Right lobe of liver (tissue), 6 donors: ENCODE measurements at places on chromosomes 5 and 9. TPM values are rescaled to one million over a fixed set of nuclear protein-coding genes. Genes with fewer than 3 reads are reported as not detected.

DNA sequence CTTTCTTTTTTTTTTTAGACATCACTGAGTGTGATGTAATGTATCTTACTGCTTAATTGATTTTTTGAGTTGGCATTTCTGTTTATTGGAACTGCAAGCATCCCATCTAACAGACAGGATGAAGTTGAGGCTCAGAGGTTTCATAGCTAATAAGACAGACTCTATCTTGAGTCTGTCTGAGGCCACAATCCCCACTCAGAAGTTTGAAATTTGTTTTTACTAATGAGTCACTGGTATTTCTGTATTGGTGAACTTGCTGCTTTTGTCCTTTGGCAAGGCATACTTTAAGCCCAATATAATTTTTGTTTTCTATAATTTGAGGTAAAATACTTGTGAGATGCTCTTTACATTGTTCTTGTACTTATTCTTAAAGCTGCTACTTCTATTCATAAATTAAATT is 491.2 kb downstream of the PSAT1 start:
- H3K36me3 ChIP-seq: no peaks in the 10 kb centered on the region
- no peak overlapping the region for H3K4me3 ChIP-seq
- no peaks in the 10 kb centered on the region for H3K27me3 ChIP-seq
- H3K4me1 ChIP-seq: no peaks in the 10 kb centered on the region
- no peak for DNase-seq

The IL4 gene
- not detected for total RNA-seq

DNA sequence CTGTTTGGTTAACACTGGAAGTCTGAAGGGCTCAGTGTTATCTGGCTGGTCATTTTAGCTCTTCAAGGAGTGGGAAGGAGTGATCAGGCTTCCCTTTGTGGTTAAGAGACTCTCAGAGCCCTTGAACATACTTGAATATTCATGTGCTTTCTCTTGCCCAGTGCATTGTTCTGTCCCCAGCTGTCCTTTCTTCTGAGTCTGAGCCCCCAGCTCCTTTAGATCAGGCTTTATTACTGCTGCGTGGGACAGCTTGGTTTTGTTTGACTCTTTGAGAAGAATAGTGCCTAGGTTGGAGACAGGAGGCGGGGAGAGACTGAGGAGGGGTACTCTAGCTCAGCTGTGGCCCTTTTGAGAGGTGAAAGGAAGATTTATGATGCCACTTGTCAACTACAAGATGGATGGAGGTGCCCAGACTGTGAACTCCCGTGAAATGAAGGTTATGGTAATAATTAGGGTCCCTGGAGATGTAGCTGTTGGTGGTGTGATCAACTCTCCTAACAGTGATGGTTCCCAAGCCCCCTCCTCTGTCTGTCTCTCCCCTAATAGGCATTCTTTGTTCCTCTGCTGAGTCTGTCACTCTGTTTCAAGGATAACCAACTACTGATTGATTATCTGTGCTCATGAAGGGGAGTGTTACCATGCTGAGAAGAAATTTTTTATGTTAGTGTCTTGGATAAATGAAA is 83.1 kb upstream of the GLRA1 start:
- no peak overlapping the region for H3K4me3 ChIP-seq
- H3K27me3 ChIP-seq: no peaks in the 10 kb centered on the region
- no peak for DNase-seq
- no peak overlapping the region for H3K27ac ChIP-seq
- H3K36me3 ChIP-seq: no peaks in the 10 kb centered on the region
- no peaks in the 10 kb centered on the region for H3K4me1 ChIP-seq

The PCDHGA8 gene
- total RNA-seq: 0.74 TPM

The TAS2R1 gene
- total RNA-seq: not detected

The NMUR2 gene
- not detected for total RNA-seq

The CER1 gene
- not detected for total RNA-seq

GRCh38 chr5:129966071-129966470 is 61.8 kb downstream of the CHSY3 start:
- H3K36me3 ChIP-seq: no peaks in the 10 kb centered on the region
- H3K4me3 ChIP-seq: no peak overlapping the region
- no peak for DNase-seq
- H3K27me3 ChIP-seq: no peaks in the 10 kb centered on the region

DNA sequence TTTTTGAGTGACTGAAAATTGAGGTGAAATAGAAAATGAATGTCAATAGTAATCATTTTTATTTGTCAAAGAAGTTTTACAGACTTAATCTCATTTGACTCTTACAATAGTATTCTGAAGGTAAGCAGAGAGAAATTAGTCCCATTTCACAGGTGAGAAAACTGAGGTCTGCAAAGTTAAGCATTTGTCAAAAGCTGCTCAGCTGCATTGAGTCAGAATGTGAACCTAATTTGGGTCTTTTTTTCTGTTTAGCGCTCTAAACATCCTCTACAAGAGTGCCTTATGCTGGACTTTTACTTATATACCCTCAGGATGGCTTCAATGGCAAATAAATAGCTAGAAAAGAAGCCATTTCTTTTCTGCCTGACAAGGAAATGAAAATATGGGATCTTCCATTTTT is 135.7 kb downstream of the RASGRF2 start:
- DNase-seq: no peak
- H3K27me3 ChIP-seq: no peaks in the 10 kb centered on the region
- H3K4me1 ChIP-seq: no peaks in the 10 kb centered on the region
- H3K4me3 ChIP-seq: no peak overlapping the region
- H3K36me3 ChIP-seq: no peaks in the 10 kb centered on the region
- no peak overlapping the region for H3K27ac ChIP-seq

DNA sequence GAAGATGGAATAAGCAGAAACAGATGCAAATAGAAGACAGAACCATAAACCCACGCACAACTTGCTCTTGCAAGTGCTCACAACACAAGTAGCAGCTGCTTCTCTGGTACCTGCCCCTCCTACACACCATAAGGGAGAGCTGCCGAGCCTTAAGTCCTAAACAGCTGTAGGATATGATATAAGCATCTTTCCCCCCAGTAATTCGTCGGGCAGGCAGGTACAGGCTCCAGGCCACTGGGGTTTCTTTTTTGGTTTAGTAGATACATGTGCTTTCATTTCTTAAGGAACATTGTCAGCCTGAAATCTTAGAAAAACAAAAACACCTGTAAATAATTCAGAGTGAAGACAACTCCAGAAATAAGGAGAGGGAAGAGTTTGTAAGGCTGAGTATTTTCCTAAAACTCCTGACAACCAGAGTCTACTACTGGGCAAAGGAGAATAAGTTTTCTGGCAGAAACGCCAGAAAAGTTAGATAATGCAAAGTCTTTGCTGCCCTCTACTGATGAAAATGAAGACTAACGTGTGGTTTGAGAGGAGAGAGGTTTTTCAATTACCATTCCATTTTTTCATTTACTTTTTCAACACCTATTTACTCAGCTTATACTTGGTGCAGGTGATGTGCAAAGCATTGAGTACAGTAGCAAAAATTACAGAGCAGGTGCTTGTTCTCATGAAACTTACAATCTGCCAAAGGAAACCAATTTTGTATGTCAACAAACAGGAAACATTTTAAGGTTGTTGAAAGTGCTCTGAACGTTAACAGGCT is 20.1 kb upstream of the TCERG1 start:
- no peaks in the 10 kb centered on the region for H3K4me1 ChIP-seq
- no peaks in the 10 kb centered on the region for H3K36me3 ChIP-seq
- no peaks in the 10 kb centered on the region for H3K27me3 ChIP-seq
- H3K27ac ChIP-seq: no peak overlapping the region
- H3K4me3 ChIP-seq: no peak overlapping the region

The BARHL1 gene
- not detected for total RNA-seq

The PDGFRB gene
- total RNA-seq: 9.8 TPM

The PKD2L2 gene
- total RNA-seq: not detected

GRCh38 chr5:68681929-68682328 is 411.9 kb upstream of the SLC30A5 start:
- H3K27ac ChIP-seq: peak overlapping the region; percentile 17
- no peaks in the 10 kb centered on the region for H3K27me3 ChIP-seq
- H3K36me3 ChIP-seq: no peaks in the 10 kb centered on the region
- DNase-seq: no peak
- H3K4me1 ChIP-seq: peaks cover 30% of the 10 kb centered on the region

DNA sequence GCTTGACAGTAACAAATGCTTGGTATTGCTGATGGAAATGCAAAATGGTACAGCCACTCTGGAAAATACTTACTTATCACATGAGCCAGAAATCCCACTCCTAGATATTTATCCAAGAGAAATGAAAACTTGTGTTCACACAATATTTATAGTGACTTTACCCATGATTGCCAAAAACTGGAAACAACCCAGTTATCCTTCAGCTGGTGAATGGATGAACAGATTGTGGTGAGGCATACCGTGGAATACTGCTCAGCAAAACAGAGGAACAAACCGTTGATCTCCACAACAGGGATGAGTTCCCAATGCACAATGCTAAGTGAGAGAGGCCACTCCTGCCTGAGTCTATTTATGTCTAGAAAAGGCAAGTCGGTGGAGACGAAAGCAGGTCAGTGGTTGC is 40.5 kb upstream of the LRRC14B start:
- no peaks in the 10 kb centered on the region for H3K4me1 ChIP-seq
- H3K36me3 ChIP-seq: no peaks in the 10 kb centered on the region
- DNase-seq: no peak
- no peak overlapping the region for H3K27ac ChIP-seq
- no peaks in the 10 kb centered on the region for H3K27me3 ChIP-seq
- no peak overlapping the region for H3K4me3 ChIP-seq

DNA sequence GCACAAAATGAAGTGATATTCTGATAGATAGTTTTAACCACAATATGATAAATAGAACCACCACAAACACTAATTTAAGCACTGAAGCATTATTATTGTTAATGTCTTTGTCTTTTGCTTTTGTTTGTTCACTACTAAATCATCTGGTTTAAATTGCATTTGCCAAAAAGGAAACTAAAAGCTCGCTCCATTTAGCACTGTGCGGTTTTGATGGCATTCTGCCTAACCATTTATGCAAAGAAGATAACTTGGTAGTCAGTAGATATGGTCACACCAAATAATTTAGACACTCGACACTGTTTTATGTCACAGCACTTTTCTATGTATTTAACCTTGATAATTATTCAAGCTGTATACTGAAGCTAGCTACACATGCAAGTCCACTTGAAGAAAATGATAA is 849.8 kb upstream of the CDH6 start:
- H3K4me1 ChIP-seq: no peaks in the 10 kb centered on the region
- no peak for DNase-seq
- no peak overlapping the region for H3K27ac ChIP-seq
- no peak overlapping the region for H3K4me3 ChIP-seq
- no peaks in the 10 kb centered on the region for H3K36me3 ChIP-seq

The HAPLN1 gene
- 0.16 TPM for total RNA-seq

DNA sequence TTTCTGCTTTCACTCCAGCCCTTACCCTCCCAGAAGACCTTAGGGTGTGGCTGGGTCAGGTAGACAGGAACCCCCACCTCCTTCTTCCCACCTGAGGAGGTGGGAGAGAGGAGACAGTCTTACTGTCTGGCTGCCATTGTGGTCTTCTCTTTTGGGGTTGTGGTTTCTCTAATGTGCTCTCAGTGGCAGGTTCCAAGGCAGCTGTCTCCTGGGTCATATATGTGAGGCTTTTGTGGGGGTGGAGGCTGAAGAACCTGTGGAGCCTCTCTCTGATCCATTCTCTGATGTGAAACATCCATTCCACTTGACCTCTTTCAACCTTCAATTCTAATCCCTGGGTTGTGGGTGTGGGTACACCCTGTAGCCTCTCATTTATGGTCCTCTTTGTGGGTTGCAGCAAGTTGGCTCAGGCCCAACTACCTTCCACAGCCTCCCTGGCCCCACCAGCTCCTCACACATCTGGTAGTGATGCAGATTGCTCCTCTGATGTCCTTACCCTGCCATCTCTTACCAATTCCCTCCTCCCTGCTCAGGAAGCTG is 118.4 kb downstream of the CEP120 start:
- no peaks in the 10 kb centered on the region for H3K27me3 ChIP-seq
- H3K36me3 ChIP-seq: no peaks in the 10 kb centered on the region
- no peak overlapping the region for H3K27ac ChIP-seq
- no peaks in the 10 kb centered on the region for H3K4me1 ChIP-seq

DNA sequence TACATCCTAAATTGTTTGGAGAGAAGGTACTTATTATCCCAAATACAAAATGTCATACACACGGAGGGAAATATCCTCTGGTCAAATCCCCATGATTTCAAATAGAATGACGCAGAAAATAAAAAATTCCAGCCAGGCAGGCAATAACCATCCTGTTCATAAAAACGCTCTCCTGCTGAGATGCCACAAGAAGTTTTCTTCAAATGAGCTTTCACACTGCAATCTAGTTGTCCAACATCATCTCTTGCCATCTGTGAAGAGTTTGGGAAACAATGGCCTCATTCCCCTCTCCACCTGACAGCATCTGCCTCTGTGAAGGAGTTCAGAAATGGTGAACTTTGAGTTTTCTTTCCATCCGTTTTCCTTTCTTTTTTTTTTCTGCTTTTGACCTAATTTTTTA is 83.3 kb upstream of the SLC30A5 start:
- no peak for DNase-seq
- H3K4me3 ChIP-seq: no peak overlapping the region
- no peaks in the 10 kb centered on the region for H3K4me1 ChIP-seq
- H3K27ac ChIP-seq: no peak overlapping the region
- no peaks in the 10 kb centered on the region for H3K27me3 ChIP-seq

The PITX1 gene
- total RNA-seq: not detected

DNA sequence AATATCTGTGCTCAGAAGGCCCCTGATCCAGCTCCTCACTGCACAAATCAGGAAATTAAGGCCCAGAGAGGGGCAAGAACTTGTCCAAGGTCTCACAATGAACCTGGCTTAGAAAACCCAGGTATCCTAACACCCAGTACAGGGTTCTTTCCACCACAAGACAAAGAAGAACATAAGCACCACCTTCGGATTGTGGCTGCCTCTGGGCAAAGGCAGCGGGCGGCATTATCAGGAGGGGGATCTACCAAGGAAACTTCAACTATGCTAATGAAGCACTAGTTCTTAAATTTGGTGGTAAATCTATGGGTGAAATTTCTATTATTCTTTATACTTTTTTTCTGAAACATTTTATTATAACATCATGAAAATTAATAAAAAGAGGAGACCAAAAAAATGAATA is 17.9 kb downstream of the ANXA6 start:
- no peak for DNase-seq
- H3K4me3 ChIP-seq: no peak overlapping the region
- H3K4me1 ChIP-seq: no peaks in the 10 kb centered on the region

- H3K27me3 ChIP-seq: no peaks in the 10 kb centered on the region
- H3K27ac ChIP-seq: peak overlapping the region; percentile 83
- DNase-seq: no peak
- no peaks in the 10 kb centered on the region for H3K36me3 ChIP-seq
- peaks cover 7% of the 10 kb centered on the region for H3K4me1 ChIP-seq
Observed at GRCh38 chr9:105191508-105192121, 52.8 kb upstream of the SLC44A1 start.

The NSA2 gene
- 62.3 TPM for total RNA-seq

The KYAT1 gene
- 12.7 TPM for total RNA-seq

The MAP1B gene
- total RNA-seq: 2.4 TPM

The SLC6A7 gene
- total RNA-seq: not detected

The CNTLN gene
- total RNA-seq: 9.4 TPM
